ENCODE measurements at places on chromosomes 12 and 14.

- no peak for DNase-seq
Measured at GRCh38 chr12:1993341-1993740, 10.9 kb downstream of the DCP1B start.

- DNase-seq: no peak
Measured at GRCh38 chr14:77730976-77731497, 23.1 kb downstream of the SLIRP start.

GRCh38 chr12:47910981-47911380, 6.2 kb upstream of the VDR start:
- no peak for DNase-seq

DNA sequence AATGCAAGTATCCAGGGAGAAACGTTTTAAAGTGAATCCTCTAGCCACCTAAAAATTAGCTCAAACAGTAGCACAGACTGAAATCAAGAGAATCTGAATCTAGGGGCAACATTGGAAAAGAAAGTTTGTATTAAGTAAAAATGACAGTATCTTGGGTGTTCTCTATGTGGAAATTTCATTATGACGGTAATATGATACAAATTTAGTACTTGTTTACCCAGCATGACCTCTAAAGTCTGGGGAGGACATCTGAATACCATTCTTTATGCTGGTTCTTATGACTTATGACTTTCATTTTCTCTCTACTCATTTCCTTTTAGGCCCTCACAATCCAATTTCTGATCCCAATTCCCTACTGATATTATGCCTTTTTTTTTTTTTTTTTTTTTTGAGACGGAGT, 14.0 kb downstream of the GTSF1 start:
- no peak for DNase-seq

- no peak for DNase-seq
Measured at GRCh38 chr14:66485910-66486421, at the start of gene CCDC196. TSS of gene CCDC196 (plus strand) at chr14:66486371. CDS start at chr14:66486503, 132 bp downstream.

- no peak for DNase-seq
Measured at GRCh38 chr14:46626876-46627275, 24.7 kb downstream of the RPL10L start.

- peak; percentile 82 for DNase-seq
Measured at GRCh38 chr12:112013601-112014402, 576 bp downstream of the ERP29 start.

DNA sequence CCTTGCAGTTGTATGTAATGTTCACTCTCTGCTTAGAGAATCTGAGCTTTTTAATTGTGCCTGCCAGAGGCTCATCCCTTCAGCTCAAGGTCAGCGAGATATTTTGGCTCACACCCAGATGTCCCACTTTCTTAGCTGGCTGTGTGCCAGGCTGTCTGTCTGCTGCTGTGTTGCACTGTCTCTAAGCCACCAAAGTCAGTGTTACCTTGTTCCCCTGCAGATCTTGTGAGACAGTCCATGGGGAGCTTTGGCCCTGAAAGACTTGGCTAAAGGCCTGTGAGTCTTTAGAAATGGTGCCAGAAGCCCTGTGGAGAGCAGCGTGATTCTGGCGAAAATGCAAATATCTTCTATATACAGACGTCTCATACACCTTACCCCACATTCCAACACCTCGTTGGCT, 293.7 kb downstream of the TTC6 start:
- peak; percentile 11 for DNase-seq

Data from RPMI8226 (cell line).